ENCODE measurements at places on chromosomes 6 and 20. TPM values are rescaled to one million over a fixed set of nuclear protein-coding genes. Genes with fewer than 3 reads are reported as not detected.
A peak's percentile ranks its signal among the peaks of the same experiment; 100 is the strongest.

DNA sequence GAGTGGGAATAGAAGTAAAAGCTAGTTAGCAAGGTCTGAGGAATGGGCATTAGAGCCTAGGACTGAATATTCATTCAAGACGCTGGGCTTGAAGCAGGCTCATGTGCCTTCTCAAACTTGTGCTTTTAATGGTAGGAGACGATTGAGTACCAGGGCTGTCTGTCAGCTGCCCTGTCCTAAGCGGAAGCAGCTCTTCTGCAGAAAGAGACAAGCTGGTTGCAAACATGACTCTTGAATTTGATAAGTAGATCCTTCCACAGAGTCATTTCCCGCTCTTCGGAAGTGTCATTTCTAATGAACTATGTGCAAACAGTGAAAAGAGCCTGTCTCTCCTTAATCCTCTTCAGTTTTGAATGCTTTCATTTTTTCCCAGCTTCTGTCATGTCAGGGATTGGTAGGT, 176.4 kb downstream of the TFAP2B start:
- H3K27ac ChIP-seq = no peak overlapping the region
- no peak overlapping the region for H3K4me3 ChIP-seq
- no peaks in the 10 kb centered on the region for H3K36me3 ChIP-seq
- no peaks in the 10 kb centered on the region for H3K27me3 ChIP-seq

DNA sequence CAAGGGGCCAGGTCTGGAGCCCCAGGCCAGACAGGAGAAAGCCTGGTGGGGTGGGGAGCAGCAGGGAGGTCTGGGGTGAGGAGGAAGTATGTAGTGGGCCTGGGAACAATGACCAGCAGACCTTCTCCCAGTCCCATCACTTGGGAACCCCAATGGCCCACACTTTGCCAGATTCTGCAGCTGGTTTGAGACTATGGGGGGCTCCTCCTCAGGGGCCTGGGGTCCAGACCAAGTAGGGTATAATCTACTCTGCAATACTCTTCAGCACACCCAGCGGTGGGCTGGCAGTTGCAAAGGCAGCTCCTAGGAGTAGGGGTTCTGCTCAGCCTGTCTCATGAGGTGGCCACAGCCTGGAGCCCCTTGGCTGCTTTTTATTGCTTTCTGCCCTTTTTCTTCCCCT, 52.8 kb downstream of the NPEPL1 start:
- no peak overlapping the region for H3K27ac ChIP-seq
- no peaks in the 10 kb centered on the region for H3K4me1 ChIP-seq
- H3K4me3 ChIP-seq = no peak overlapping the region
- DNase-seq = no peak
- H3K36me3 ChIP-seq = no peaks in the 10 kb centered on the region

GFOD1 gene
- 1.6 TPM for polyA plus RNA-seq

DNA sequence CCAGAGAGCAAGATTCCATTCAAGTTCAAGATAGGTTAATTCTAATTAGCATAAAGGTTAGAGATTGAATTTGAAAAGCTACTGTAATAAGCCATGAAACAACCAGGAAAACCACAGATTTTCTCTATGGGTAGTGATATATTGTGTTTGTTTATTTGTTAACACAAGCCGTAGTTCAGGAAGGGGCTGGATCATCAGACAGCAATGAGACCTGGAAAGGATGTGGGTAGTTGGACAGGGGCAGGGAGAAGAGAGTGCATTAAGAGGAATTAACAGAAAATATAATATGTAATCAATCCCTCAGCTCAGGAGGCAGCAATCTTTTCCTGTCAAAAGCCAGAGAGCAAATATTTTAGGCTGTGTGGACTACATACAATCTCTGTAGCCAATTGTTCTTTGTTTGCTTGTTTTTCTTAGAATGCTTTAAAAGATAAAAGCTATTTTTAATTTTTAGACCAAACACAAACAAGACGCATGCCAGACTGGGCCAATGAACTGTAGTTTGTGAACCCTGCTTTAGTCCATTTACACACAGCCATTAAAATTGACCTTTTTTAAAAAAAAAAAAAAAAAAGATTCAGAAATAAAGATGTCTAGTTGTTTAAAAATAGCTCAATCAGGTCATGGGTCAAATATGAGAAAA, 398.7 kb upstream of the MARCKS start:
- no peak overlapping the region for H3K27ac ChIP-seq
- no peak overlapping the region for H3K4me3 ChIP-seq
- DNase-seq = no peak
- H3K36me3 ChIP-seq = no peaks in the 10 kb centered on the region

DNA sequence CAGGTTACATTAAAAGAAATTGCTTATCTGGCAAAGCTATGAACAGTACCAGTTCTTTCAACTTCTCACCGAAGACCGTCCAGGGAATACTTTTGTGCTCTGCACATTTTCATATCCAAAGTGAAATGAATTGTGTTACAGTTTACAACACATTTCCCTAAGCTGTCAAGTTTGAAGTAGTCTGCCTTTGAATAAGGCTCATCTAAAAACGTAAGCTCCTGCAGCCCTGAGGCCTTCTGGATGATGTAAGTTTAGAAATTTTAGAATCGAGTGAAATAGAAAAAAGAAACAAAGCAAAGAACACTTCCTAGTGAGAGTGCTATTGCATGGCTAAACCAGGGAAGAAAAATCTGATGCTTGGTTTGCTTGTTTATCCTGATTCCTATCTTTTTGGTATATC, 653.8 kb downstream of the MMUT start:
- no peak for DNase-seq
- H3K4me3 ChIP-seq = no peak overlapping the region
- no peaks in the 10 kb centered on the region for H3K27me3 ChIP-seq
- H3K36me3 ChIP-seq = no peaks in the 10 kb centered on the region

GRCh38 chr20:2814076-2814475, 711 bp upstream of the C20orf141 start:
- H3K27ac ChIP-seq = peak overlapping the region; percentile 45
- DNase-seq = peak; percentile 12
- H3K36me3 ChIP-seq = no peaks in the 10 kb centered on the region
- H3K4me1 ChIP-seq = peaks cover 10% of the 10 kb centered on the region
- no peaks in the 10 kb centered on the region for H3K27me3 ChIP-seq

ELOVL5 gene
- polyA plus RNA-seq = 46.4 TPM
